Neural progenitor cell (in vitro differentiated cells): ENCODE measurements at places on chromosomes 5 and 9. TPM values are rescaled to one million over a fixed set of nuclear protein-coding genes. Genes with fewer than 3 reads are reported as not detected.

GRCh38 chr9:89395931-89396710, 77.8 kb downstream of the SECISBP2 start:
- no peak overlapping the region for H3K27ac ChIP-seq
- no peak overlapping the region for H3K4me3 ChIP-seq
- no peaks in the 10 kb centered on the region for H3K36me3 ChIP-seq
- H3K27me3 ChIP-seq, result no peaks in the 10 kb centered on the region
- DNase-seq, result no peak
- no peaks in the 10 kb centered on the region for H3K4me1 ChIP-seq

Gene RGMB
- 27.4 and 33.8 TPM in 2 replicates for total RNA-seq

Gene PLPP7
- 5.4 and 11.5 TPM in 2 replicates for total RNA-seq

DNA sequence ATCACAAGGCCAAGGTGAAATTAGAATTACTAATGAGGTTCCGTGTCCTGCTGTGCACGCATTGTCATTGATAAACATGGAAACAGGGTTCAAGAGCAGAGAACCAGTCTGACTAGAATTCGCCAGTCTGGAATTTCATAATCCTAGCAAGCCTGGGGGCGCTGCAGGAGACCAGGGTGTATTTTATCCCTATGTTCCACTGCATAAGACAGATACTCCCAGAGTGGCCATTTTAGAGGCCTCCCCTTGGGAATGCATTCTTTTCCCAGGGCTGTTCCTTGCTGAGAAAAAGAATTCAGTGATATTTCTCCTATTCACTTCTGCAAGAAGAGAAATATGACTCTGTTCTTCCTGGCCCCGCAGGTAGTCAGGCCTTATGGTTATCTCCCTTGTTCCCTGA, 1387.7 kb downstream of the MAT2B start:
- no peaks in the 10 kb centered on the region for H3K27me3 ChIP-seq
- no peaks in the 10 kb centered on the region for H3K36me3 ChIP-seq
- no peaks in the 10 kb centered on the region for H3K4me1 ChIP-seq
- no peak overlapping the region for H3K27ac ChIP-seq
- no peak overlapping the region for H3K4me3 ChIP-seq

GRCh38 chr5:112742424-112742823, 4.7 kb downstream of the APC start:
- no peaks in the 10 kb centered on the region for H3K27me3 ChIP-seq
- H3K4me1 ChIP-seq, result peaks cover 17% of the 10 kb centered on the region
- no peak for DNase-seq
- H3K4me3 ChIP-seq, result no peak overlapping the region

Gene RNF224
- total RNA-seq, result not detected in 2 replicates

- H3K4me3 ChIP-seq, result no peak overlapping the region
- H3K4me1 ChIP-seq, result peaks cover 18% of the 10 kb centered on the region
- no peaks in the 10 kb centered on the region for H3K36me3 ChIP-seq
- no peak overlapping the region for H3K27ac ChIP-seq
- H3K27me3 ChIP-seq, result no peaks in the 10 kb centered on the region
- no peak for DNase-seq
Measured at GRCh38 chr5:136529081-136529480, 163.7 kb upstream of the TRPC7 start.

DNA sequence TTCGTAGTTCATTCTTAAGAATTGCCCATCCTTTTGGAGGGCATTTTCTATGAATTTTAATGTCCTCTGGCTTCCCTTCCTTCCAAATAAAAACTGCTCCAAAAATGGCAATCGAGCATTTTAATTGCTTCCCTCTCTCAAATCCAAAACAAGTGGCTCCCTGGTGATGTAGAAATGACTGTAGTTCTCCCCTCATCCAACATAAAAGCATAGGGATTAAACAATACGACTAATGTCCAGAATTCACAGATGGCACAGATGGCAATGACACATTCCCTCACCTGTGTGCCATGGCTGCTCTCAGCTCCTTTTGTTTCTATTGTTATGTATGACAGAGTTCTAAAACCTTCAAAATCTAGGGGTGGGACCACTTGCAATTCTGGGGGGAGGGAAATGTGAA, 417.3 kb downstream of the RAB3C start:
- no peak for DNase-seq
- peaks cover 19% of the 10 kb centered on the region for H3K4me1 ChIP-seq
- H3K4me3 ChIP-seq, result no peak overlapping the region
- no peaks in the 10 kb centered on the region for H3K27me3 ChIP-seq
- H3K27ac ChIP-seq, result no peak overlapping the region
- H3K36me3 ChIP-seq, result no peaks in the 10 kb centered on the region

- H3K36me3 ChIP-seq, result no peaks in the 10 kb centered on the region
- no peak overlapping the region for H3K27ac ChIP-seq
- no peaks in the 10 kb centered on the region for H3K27me3 ChIP-seq
- H3K4me3 ChIP-seq, result no peak overlapping the region
Measured at GRCh38 chr5:152568016-152568415, 162.9 kb upstream of the NMUR2 start.
